ENCODE measurements at places on chromosomes 16 and 17.

- DNase-seq, result no peak
Measured at GRCh38 chr17:28039251-28039650, 3.2 kb upstream of the NLK start.

DNA sequence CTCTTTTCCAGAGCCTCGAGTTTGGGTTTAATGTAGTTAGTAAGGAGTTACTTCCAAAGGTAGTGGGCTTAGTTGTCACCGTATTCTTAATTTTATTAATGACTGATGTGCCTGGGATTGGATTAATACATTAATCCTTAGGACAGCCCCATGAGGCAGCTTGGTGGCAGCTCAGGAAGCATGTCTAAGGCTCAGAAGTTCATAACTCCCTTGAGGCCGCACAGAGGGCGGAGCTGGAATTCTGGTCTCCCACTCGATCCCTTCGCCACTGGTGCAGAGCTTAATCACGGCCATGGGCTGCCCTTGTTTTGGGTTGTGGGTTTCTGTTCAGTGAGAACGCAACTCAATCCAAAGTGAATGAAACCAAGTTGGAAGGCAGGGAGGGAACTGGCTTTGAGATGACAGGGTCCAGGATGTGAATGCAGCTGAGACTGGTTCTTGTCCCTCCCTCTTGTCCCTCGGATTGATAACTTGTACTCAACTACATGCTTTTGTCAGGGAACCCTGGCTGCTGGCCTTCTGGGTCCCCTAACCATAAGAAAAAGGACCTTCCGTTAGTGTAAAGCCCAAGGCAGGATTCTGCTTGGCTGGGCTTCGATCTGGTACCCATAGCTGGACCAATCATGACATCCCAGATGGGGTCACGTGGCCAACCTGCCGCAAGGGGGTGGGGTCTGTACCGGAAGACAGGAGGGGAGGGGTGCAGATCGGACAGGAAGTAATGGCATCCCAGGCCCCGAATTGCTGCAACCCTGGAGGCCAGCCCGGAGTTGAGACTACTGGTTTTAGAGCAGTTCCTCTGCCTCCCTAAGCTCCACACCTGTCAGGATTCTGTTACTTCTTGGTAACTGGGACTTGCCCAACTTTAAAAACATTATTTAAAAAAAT, 45.4 kb downstream of the SNX20 start:
- no peak for DNase-seq

- no peak for DNase-seq
Measured at GRCh38 chr16:56771558-56772279, 41.8 kb downstream of the NUP93 start.

DNA sequence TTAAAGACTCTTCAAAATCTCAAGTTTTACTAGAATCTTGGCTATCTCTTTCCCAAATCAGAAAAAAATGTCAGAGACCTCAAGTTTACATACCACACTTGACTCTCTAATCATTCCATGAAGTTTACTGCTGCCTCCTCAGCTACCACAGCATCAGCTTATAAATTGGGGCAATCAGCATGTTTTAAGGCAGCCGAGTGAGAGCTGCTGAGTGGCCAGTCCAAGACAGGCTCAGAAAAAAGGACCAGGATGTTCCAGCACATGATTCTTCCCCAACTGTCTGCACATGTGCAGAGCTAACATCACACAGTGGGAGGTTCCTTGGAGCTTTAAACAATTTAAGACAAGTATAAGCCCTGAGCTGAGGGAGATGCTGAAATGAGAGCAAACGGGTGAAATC, 140.6 kb upstream of the NUDT7 start:
- no peak for DNase-seq

DNA sequence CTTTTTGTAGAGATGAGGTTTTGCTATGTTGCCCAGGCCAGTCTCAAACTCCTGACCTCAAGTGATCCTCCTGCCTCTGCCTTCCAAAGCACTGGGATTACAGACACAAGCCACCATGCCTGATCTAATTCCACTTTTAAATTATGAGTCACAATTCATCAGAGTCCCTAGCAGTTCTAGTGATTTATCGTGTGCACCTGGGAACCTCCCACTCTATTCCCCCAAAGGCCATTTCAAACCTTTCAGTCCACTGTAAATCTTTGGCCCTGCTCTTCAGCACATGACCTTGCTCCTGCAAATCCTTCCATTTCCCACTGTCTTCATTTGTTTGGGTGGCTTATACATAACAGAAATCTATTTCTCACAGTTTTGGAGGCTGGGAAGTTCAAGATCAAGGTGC, 73.0 kb downstream of the HS3ST2 start:
- DNase-seq, result no peak

DNA sequence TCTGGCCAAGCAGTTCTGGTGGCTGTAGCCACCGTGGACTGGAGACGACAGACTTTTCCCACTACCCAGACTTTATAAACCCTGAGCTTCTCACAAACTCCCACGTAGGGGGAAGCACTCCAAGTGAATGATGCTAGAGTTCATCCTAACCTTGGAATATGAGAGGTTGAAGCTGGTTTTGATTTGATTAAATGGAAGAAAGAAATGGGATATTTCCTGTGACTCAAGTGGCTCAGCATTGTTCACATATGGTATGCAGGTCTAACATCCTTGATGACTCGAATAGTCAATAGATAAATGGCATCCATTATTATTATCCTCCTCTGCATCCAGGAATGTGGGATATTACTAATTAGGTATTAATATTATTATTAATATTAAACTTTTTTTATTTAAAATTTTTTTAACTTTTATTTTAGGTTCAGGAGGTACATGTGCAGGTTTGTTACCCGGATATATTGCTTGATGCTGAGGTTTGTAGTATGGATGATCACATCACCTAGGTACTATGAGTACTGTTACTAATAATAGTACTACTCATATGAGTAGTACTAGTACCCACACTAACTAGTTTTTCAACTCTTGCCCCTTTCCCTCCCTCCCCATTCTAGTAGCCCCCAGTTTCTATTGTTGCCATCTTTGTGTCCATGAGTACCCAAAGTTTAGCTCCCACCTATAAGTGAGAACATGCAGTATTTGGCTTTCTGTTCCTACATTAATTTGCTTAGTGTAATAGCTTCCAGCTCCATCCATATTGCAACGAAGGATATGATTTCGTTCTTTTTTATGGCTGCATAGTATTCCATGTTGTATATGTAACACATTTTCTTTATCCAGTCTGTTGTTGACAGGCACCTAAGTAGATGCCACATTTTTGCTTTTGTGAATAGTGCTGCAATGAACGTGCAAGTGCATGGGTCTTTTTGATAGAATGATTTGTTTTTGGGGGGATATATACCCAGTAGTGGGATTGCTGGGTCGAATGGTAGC, 22.9 kb downstream of the PIK3R6 start:
- no peak for DNase-seq

DNA sequence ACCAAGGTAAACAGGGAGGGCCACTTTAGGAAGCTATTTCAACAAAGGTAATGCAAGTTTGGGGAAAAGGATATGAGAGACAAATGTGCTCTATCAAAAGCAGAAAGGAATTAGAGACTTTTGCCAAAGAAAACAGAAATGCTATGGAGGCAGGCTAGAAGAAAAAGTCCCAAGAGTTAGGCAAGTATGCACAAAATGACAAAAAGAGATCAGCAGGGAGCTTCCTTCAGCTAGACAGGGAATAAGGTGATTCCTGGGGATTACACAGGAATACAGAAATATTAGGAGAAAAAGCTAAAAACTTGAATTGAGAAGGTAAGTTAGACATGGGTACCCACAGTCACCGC, 2.4 kb downstream of the FXR2 start:
- DNase-seq, result no peak

DNA sequence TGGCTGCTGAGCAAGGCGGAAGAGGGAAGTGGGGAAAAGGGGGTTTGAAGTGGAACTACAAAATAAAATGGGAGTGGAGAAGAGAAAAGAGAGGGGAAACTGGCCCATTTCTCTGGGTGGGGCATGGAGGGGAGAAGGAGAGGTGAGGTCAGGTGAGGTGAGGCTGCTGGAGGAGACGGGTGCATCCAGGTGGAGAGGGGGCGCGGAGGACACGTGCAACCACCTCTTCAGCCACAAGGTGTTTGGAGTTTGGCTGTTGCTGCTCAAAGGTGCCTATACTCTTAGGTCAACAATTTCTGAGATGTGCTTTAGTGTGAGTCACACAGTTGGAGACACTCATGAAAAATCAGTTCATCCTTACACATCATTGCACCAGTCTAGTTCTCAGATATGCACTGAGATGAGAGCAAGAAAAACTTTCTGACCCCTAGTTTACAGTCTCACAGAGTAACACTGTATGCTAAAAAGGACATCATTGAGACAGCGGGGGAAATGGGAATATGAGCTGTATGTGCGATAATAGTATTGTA, 4.8 kb downstream of the SLC6A4 start:
- DNase-seq, result no peak

- DNase-seq, result no peak
Measured at GRCh38 chr16:85878875-85879274, 20.1 kb upstream of the IRF8 start.

GRCh38 chr17:32772453-32773025, 104.4 kb downstream of the MYO1D start:
- no peak for DNase-seq
